Omental fat pad (tissue), 4 donors: ENCODE measurements at places on chromosomes 4 and X.

DNA sequence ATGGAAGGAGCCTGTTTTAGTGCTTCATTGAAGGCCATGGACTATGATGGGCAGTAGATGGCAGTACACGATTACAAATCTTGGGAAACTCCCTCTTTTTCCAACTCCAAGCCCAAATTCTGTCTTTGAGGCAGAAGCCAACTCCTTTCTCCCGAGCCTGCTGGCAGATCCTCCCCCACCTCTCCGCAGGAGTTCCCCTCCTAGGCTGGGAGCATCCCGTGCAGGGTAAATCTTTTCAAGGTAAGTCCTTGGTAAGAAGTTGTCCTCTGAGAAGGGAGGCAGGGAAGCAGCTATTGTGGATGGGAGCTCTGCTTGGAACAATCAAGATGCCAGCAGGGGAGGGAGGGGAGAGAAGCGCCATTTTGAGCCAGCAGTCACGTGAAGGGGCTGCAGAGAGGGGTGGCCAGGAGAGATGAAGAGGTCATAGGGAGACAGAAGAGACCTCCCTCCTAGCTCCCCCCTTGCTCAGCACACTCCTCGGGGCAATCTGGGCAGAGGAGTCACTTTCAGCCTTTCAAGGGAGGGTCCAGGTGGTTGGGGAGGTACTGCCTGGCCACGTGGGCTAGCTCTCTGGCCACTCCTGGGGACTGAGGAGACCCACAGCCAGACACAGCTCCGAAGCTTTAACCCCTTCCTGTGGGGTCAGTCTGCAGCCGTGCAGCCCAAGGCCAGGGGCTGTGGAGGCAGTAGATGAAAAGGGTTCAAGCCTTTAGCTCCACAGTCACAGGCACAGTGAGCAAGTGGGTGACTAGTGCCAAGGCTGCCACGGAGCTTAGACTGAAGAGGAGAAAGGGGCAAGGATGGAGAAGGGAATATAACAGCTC lies 9.6 kb downstream of the CC2D2A start:
- no peak for DNase-seq

DNA sequence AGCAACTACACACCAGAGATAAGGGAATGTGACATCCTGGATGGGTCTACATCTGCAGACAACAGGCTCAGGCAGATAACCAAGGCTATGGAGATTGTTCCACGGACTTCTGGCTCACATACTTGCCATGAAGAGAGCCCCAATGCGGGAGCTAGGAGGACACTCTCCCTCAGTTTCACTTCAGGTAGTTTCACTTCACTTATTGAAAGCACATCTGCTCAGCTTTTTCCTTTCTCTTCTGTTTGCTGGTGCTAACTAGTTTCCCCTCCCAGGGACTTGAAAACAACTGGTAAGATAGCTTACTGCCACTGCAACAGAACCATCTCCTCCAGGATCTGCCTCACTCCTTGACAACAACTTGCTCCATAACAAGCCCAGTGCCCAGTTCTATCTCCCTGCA lies 1.4 kb upstream of the CT47C1 start:
- no peak for DNase-seq

DNA sequence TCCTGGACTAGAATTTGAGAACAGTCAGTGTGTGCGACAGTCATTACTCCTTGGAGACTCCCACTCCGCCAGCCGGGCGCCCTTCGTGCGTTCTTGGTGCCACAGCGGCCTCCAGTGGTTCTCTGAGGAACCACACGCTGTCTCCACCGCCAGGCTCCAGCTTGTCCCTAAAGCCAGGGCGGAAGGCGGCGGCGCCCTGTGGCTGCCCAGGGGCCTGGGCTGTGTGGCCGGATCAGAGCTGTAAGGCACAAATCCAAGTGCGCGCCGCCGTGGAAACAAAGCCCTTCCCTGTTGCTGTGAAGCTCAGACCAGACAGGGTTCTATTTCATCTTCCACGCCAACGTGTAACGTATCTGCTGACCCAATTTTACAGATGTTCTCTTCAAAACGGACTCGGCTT lies 34.2 kb downstream of the IDS start:
- peak; percentile 53 for DNase-seq

DNA sequence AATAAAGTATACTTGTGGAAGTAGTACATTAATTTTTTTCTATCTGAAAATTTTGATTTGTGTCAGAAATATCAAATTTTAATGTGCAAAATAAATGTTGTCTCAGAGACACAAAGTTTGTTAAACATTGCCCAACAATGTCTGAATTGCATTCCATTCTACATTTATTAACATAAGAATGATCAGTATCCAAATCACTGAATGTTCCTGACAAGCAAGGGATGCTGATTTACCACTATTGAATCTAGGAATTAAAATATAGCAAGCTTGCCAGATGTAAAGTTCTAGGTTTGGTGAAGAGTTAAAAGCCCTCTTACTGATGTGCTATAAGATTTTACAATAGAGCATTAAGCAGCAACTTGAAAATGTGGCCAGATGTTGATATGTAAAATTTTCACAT lies 489.2 kb upstream of the CTSO start:
- DNase-seq: no peak

DNA sequence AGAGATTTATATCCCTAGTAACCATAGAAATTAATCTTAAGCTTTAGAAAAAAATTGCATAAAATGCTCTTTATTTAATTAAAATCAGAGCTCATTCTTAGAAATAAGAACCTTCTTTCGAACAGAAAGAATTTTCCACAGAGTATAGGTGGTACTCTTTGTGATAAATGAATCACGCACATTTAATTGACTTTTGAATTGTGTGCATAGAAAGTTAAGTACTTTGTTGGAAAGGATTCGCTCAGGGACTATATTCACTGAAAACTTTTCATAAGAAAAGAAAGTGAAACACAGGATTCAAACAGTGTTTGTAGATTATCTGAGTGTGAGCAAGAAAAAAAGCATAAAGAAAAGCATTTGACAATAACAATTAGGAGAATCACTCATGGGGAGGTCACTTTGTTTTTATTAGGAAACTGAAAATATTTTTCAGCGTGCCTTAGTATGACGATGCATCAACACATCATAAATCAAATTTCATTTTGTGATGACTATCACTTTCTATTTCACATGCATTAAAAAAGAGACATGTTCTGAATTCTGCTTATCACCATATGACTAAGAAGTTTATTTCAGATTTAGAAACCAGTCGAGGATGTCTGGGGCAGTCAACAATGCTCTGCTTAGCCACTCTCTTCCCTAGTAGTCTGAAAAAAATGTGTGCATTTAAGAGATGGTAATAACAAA lies 49.5 kb downstream of the STX18 start:
- DNase-seq: no peak

DNA sequence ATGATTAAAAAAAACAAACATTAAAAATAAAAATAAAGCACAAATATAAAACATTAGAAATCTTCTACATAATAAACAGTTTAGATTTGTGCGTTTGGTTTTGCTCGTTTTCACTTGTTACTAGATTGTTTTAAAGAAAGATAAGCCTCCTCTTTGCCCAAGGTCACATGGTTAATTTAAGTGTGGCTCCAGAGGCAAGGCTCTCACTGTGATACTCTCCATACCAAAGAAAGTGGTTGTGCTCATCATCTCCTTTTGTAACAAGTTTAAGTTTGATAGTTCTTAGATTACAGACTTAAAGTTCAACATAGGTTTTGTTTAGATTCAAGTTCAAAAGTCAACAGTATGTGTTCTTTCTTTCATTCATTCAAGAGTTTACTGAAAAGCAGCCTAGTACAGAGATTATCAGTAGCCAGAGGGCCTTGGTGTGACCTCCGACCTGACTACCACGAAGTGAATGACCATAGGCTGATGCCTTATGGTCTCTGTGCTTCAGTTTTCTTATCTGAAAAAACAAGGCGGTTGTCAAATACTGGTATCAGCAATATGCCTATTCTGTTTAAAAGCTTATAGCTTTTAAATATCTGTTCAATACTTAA lies 133.2 kb downstream of the ZAR1 start:
- DNase-seq: no peak

DNA sequence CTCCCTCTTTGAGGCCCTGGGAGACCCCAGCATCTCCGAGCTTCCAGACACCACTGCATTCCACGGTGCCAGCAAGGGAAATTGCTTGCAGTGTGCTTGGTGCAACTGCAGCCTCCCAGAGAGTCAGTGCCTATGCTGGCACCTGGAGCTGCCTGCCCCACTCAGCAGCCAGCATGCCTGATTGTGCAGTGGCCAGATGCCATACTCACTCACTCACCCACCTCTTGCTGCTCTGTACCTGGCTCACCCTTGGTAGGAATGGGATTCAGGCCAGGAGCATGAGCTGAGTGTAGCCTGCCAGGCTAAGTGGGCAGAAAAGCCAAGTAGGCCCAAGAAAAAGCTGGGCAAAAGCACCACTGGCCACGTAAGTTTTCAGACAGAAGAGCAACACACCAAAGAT lies 651.4 kb downstream of the GABRG1 start:
- no peak for DNase-seq

GRCh38 chr4:112813790-112814189 lies 176.8 kb downstream of the LARP7 start:
- DNase-seq: no peak

GRCh38 chr4:12791536-12791935 lies 692.6 kb downstream of the RAB28 start:
- DNase-seq: no peak

- DNase-seq: no peak
These were observed 89.6 kb upstream of the MAD2L1 start for GRCh38 chr4:120156120-120156718.

GRCh38 chrX:3154386-3154975 lies 113.2 kb downstream of the ARSF start:
- DNase-seq: no peak

DNA sequence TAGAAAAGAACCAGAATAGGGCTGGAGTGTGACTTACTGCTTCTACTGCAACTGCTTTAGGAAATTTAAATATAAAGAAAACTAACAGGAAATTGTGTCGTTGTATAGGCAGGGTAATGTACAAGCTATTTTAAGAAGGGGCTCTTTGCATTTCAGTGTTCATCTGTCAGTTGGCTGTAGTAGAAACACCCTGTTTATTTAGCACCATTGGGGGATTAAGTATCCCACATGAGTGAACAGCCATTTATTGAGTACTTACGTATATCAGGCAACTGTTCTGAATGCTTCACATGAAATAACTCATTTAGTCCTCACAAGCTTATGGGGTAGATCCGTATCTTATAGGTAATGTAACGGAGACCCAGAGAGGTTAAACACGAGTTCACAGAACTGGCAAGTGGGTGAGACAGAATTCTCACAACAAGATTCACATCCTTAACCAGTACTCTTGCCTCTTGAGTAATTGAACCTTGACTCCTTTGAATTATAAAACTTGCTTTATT lies 23.9 kb downstream of the STIM2 start:
- DNase-seq: no peak

DNA sequence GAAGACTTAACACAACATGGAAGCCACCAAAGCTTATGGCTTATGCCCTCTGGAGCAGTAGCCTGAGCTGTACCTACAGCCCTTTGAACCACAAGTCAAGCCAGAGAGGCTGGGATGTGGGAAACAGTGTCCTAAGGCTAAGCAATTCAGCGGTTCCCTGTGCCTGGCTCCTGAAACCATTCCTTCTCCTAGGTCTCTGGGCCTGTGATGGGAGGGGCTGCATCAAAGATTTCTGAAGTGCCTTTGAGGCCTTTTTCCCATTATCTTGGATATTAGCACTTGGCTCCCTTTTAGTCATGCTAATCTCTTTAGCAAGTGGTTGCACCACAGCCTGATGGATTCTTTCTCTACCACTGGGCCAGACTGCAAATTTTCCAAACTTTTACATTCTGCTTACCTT lies 140.5 kb upstream of the NUDT10 start:
- DNase-seq: no peak

GRCh38 chr4:73922766-73923630 lies 53.8 kb downstream of the CXCL1 start:
- DNase-seq: no peak

- DNase-seq: no peak
These were observed 18.0 kb upstream of the TMSB4X start for GRCh38 chrX:12956704-12957534.

- DNase-seq: no peak
These were observed 102.9 kb upstream of the ARSJ start for GRCh38 chr4:114082348-114082747.

DNA sequence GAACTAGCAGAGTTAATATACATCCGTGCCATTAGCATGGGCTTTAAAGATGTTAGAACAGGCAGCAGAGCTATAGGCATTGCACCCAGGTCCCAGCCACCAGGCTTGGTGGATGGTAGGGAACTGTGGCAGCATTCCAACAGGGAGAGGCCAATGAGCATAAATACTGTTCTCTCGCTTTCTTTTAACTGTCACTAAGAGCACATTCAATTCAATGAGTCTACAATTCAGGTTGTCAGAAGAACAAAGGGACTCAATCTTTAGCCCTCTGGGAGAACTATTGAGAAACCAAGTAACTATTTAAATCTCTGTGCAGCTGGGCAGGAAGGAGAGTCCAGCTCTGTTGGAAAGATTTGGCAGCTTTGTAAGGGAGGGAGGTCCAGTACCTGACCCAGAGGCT lies 165.6 kb downstream of the CHIC1 start:
- DNase-seq: no peak

DNA sequence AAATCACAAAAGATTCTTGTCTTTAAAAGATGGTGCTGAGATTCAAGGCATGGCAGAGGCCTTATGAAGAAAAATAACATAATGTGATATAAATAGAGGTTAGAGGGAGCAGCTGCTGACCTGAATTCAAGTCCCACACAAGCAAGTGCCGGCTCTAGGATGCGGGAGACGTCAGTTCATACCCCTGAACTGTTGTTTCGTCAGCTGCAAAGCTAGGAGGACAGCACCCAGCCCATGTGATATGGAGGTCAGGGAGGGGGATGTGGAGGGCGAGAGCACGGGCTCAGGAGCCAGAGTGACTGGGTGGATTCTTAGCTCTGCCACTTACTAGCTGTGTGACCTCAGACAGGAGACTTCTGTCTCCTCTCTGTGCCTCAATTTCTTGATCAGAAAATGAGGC lies 77.9 kb downstream of the JAKMIP1 start:
- DNase-seq: no peak

DNA sequence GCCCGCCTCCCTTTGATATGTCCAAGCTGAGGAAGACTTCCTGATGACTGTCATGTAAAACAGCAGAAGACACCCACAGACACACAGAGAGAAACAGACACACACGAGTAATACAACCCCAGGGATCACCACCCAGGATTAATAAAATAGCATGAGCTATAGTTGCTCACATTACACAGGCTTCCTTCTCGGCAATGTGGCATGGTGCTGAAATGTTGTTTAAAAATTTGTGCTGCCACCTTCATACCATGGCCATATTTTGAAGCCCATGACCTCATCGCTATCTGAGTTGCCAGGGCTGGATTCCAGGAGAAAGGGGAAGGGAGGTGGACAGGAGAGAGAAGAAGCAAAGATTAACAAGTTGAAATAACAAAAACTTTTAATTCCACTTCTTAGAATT lies 111.7 kb downstream of the SYNPO2 start:
- DNase-seq: no peak

- DNase-seq: no peak
These were observed 8.0 kb upstream of the HS3ST1 start for GRCh38 chr4:11436673-11437072.

DNA sequence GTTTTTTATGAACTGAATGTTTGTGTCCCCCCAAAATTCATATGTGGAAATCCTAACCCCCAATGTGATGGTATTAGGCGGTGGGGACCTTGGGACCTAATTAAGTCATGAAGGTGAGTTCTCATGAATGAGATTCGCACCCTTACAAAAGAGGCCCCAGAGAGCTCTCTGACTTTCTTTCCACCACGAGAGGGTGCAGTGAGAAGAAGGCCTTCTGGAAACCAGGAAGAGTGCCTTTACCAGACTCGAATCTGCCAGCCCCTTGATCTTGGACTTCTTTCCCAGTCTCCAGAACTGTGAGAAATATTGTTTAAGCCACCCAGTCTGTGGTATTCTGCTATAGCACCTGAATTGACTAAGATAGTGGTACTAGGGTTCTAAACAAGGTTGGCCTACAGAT lies 40.8 kb downstream of the STK26 start:
- no peak for DNase-seq
